ENCODE measurements at places on chromosomes 1 and 21.

DNA sequence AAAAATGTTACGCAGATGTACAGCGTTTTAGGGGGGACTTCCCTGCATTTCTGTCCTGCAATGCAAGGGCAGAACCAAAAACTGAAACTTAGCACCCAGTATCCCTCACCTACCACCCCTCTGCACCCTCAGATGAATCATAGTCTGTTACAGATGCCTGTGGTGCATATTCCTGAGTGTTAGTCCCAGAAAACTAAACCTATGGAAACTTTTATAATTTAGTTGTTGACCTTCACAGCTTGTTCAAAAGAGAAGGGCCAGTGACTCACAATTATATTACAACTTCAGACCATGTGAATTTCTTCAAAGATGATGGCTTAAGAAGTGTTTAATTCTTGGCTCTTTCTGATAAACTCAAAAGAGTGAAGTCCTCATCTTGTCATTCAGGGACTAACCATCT is 5.8 kb downstream of the PTGER3 start:
- no peak for DNase-seq

DNA sequence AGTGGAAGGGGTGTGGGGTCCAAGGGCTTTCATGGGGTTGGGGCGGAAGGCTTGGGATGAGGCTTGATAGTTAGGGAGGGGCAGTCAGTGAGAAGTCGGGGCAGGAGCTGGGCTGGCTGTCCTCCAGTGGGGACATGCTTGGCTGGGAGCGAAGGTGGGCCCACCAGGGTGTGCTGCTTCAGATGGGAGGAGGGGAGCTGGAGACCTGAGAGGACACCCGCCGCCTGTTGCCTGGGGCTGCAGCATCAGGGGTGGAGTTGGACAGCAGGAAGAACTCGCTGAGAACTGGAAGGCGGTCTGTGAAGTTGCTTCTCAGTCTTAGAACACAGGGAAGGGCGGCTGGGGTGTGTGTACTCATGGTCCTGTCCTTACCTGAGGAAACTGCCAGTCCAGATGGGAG is 1.6 kb downstream of the THEM5 start:
- no peak for DNase-seq

GRCh38 chr1:225389843-225390242 is 38.0 kb downstream of the LBR start:
- DNase-seq, result no peak

DNA sequence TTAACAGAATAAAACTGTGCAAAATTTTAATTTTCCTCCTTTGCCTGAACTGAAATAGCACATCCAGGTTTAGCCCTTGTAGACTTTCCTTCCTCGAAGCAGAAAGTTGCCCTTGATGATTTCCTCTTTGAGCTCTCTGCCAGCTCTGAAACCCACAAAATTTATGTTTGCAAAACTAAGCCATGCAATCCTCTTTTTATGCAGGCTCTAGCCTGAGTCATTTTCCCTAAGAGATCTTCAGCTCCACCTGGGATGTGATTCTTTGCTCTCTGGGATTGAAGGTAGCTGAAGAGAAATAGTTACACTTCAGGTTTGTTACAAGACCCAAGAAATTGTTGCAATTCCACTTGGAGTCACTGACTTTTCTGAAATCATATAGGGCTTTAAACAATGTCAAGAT is 1.4 kb upstream of the F3 start:
- no peak for DNase-seq
